ENCODE measurements at places on chromosomes 6 and 20.

GRCh38 chr6:137489046-137490005 lies 4.9 kb downstream of the OLIG3 start:
- no peak for DNase-seq

DNA sequence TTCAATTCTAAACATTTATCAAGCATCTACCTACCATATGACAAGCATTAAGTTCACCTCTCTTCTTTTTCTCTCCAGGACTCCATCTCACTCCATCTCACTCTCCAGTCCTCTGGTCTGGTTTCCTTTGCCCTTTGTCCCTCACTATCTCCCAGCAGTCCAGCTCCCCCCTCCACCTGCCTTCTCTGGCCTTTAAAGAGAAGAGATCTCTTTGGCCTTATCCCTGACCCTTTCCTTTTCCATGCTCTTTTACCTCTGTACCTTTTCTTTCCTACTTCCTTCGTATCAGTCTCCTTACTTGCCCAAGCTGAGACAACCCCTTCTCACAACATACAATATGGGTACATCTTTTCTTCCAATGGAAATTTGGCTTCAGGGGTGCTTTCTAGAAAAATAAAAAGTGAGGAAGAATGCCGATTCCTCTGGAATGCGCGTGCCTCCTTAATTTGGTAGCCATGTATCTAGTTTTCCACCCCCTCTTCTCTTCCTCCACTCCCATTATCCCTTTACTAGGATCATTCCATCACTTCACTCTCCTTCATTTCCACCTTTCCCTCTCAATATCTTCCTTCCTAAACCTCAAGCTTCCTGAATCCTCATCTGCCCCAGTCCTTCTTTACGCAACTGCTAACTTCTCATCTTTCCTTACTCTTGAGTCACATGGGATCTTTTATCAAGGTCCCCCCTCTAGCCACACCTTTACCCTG lies 745 bp upstream of the AGPAT1 start:
- no peak for DNase-seq

GRCh38 chr6:31490115-31490873 lies 7.7 kb upstream of the MICB start:
- DNase-seq: no peak

DNA sequence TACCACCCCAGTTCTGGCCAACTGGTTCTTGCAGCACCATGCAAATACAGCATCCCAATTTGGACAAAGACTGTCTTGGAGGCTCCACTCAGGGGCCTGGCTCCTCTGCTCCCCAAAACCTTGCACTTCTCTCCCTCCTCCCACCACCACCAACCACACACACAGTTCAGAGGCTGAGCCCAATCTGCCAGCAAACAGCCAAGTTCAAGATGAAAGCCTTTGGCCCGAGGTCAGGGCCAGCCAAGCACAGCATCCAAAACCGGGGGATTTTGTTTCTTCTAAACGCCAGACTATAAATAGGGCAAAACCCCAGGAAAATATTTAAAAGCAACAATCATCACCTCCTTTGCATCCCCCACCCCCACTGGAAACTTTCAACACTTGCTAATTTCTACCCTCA lies 5.7 kb downstream of the KCNK5 start:
- DNase-seq: peak; percentile 20

DNA sequence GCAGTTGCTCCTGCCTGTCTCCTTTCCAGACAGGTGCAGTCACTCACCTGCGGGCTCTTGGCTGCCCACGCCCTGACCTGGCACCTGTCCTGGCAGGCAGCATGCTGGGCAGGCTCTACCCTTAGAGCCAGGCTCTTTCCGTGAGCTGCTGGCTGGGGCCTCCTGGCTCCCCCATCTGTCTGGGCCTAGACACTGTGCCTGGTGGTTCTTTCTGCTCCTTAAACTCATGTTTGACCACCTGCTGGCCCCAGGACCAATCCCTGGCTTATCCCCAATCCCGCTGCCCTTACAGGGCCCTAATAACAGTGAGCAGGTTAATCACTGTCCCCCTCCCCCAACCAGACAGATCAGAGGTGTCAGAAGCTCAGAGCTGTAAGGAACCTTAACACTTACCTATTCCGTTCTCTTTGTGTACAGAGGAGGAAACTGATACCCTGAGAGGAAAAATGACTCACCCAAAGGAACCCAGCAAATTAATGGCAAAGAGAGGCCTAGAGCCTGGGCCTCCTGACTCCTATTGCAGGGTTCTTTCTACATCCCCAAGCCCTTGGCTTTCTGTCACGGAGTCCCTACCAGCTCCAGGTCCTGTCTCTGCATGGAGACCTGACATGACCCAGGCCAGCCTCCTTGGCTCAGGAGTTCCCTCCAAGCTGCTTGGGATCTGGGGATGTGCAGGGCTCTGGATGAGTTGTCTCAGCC lies 54.7 kb downstream of the RAB44 start:
- peak; percentile 78 for DNase-seq

DNA sequence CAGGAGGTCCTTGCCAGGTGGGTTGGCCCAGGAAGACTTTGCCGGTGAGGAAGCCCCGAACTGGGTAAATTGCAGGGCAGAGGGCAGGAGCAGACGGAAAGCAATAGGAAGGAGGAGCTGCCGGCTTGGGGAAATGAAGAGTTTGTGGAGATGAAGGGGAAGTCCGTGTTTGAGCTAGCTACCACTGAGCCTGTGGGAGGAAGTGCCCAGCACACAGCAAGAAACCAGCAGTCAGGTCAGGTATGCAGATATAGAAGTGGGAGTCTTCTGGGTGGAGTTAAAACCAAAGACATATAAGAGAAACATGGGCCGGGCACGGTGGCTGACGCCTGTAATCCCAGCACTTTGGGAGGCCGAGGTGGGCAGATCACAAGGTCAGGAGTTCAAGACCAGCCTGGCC lies 34.7 kb downstream of the CD24 start:
- DNase-seq: no peak

- DNase-seq: no peak
Measured at GRCh38 chr20:59157961-59158541, 5.6 kb upstream of the ZNF831 start.

DNA sequence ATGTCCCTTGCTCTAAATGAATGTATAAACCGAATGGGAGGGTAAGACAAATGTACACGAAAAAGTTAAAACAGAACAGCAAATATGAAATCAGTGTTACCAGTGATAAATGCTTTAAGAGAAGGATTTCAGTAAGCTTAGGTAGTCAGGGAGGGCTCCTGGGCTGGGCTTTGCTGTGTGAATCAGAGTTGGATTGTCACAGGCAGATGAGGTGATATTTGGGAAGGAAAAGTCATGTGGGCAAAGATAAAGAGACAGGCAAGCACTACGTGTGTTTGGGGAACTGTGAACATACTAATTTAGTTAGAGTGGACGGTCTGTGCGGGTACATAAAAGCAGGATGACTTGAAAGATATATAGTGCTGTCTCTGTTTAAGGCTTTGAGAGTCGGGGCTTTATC lies 114.8 kb downstream of the CRYBG1 start:
- no peak for DNase-seq

GRCh38 chr6:151721671-151722070 lies 85.8 kb upstream of the ESR1 start:
- DNase-seq: no peak

- DNase-seq: no peak
Measured at GRCh38 chr6:52364480-52365166, 2.7 kb downstream of the PAQR8 start.

DNA sequence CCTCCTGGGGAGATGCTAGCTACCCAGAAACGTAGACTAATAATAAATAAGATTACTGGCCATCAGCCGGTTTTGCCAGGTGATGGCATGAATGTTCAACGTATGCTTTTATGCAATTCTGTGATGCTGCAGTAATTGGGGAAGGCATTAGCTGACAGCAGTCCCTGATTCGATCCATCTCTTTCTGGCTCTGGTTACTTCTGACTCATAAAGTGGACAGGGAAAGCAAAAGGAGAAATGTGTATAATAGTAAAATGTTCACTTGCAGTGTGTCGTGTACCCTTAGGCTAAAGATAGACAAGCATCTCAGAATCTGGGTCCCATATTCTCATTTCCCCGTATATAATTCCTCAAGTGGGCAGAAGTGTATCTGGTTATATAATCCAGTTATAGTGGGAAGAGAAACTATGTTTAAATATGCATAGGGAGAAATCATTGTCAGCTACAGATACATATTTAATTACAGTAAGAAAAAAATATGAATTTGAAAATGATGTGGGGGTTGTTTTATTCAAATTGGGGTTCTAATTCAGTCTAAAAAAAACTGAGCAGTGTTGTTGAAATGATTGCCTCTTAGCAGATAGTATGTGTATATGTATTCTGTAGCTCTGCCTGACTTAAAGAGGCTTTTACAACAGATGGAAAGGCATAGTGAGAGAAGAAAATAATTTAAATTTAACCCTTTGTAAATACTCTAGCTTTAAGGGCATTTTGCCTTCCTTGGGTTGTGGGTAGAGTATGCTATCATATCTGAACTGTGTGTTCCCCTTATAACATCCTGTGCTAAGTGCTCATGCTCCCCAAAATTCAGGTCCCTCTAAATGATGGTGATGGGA lies 40.6 kb downstream of the DOK5 start:
- no peak for DNase-seq

GRCh38 chr20:20788308-20788707 lies 75.9 kb upstream of the RALGAPA2 start:
- DNase-seq: no peak

DNA sequence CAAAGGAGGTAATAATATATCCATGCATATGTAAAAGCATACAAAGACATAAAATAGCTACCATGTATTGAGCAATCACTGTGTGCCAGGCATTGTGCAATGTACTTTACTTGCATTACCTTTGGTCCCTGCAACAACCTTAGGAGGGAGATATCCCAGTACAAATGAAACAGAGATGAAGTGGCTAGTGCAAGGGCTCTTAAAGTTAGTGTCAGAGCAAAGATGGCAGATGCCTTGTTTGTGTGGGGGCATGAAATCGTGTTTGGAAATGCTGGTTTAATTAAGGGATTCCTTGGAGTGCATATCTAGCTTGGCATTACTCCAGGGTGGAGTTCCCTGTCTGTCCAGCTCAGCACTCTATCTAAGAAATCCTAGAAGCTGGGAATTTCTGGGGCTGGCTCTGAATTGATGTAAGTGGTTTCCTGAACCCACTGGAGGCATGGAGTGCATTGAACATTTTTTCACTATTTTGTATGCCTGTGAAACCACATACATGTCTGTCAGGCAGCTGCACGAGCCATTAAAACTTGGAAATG lies 9.8 kb downstream of the PAQR8 start:
- no peak for DNase-seq

GRCh38 chr6:165987483-165988301 lies 180.0 kb downstream of the TBXT start:
- DNase-seq: peak; percentile 51

GRCh38 chr20:60306105-60306504 lies 347.9 kb downstream of the CDH26 start:
- no peak for DNase-seq

GRCh38 chr6:57283911-57284455 lies 33.4 kb upstream of the PRIM2 start:
- no peak for DNase-seq

DNA sequence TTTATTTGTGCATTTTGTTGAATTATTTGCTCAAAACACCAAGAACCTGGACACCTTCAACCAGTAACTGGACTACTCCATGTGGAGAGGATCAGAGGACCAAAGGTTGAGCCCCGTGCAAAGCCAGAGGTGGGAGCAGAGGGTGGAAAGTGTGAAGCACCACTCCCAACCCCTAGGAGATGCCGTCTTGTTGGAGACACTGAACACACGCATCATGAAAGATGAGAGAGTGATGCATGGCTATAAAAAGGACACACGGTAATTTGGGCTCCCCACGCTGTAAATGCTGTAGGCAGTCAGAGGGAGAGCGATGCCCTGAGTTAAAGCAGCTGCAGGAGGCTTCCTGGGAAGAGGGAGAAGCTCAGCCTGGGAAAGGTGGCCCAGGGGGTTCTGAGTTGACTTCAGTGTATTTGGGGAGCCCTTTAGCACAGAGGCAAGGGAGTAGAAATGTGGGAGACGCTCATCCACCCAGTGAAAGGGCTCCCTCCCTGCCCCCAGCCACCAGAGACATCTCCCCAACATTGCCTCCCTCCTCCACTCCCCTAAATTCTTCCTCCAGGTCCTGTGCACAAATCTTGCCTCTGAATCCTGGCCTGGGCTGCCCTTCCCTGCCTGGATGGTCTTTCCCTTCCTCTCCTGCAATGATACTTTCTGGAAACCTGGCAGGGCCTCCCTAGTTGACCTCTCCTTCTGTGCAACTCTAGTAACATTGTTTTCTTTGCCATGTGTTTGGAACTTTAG lies 55.8 kb upstream of the IYD start:
- DNase-seq: no peak

DNA sequence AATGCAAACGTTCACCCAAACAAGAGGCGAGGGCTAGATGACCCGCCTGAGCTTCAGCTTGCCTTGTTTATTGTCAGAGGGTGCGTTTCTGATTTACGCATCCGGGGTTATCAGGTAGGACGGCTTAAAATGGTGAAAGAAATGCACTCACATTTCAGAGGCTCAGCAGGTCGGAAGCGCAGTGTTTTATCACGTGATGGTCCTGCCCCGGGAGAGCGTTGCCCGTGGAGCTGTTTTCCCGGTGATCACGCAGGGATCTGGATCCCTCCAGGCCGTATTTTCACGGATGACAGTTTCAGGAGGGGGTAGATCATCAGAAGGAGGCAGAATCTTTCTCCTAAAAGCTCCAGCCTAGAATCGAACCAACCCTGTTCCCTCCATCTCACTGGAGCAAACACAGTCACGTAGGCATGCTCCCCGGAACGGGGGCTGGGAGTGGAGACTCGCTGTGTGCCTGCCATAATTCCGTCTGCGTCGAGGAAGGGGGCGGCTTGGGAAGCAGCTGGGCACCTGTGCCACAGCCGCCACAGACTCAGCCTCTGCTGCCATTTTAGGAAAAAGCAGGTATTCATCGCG lies 121.7 kb downstream of the SMOC2 start:
- no peak for DNase-seq

GRCh38 chr6:50825375-50826036 lies 6.8 kb downstream of the TFAP2B start:
- DNase-seq: no peak

GRCh38 chr6:157117431-157118095 lies 205.8 kb downstream of the TMEM242 start:
- DNase-seq: no peak

DNA sequence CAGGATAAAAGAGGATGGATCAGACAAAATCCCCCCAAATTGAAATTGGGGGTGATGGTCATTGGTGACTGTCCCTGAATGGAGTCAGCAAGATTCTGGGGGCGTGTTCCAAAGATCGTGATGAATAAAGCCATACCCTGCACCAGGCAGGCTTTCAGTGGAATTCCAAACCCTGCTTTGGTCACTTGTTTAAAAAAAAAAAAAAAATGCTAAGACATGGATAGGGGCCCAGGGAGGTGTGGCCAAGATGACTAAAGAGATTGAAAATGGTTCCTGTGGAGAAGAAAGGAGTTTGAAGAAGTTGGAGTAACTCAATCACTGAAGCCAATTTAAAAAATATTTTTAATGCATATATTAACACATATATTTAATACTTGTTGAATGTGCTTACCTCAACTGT lies 161.4 kb upstream of the KCNG1 start:
- DNase-seq: no peak

All from mucosa of descending colon (tissue), 3 donors.